ENCODE measurements at places on chromosomes 6 and 20. TPM values are rescaled to one million over a fixed set of nuclear protein-coding genes. Genes with fewer than 3 reads are reported as not detected.

DNA sequence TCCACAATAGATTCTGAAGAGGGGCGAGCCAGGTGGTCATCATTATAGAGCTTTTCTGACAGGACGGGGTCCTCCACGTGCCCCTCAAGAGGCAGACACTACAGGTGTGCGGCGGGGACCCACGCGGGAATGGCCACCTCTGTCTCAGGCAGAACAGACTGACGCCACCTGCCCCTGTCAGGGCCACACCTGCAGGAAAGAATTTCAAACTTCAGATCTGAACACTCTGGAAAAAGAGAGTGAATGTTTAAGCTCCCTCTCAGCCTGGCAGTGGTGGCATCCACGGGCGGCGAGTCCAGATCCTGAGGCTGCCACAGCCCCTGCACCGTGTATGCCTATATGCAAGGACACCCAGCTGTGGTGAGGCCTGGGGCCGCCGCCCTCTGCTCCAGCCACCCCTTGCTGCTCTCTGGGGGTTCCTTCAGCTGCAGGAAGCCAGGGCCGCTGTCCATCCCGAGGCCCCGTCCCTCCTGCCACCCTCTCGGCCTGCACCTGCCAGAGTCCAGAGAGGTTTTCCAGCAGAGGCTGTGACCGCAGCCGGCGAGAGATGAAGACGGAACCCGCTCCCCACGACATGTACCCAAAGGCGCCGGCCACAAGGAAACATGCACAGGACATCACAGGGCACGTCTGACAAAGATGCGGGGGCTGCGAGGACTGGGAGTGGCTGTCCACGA is 234.9 kb downstream of the ERMARD start:
- DNase-seq, result no peak

DNA sequence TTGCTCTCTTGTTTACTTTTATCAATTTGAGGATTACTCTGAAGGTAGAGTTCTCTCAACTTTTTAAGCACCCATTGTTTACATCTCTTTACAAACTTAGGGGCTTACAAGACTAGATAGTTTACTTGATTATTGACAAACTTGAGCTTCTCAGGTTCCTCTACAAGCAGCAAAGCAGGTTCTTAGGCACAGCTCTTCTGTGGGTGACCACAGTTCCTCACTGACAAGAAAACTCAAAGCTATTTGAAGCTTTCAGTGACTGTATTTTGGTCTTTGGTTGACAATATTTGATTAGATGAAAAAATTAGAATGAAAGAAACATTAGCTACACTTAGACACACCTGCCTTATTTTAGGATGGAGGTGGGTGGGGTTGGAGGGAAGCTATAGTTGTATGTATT is 327.3 kb upstream of the RUNX2 start:
- no peak for DNase-seq

GRCh38 chr20:35917077-35917476 is 37.2 kb downstream of the SCAND1 start:
- DNase-seq, result no peak

GRCh38 chr6:5439749-5440148 is 178.4 kb downstream of the FARS2 start:
- DNase-seq, result peak; percentile 9

- peak; percentile 52 for DNase-seq
Measured at GRCh38 chr6:160293844-160294243, 35.2 kb upstream of the SLC22A2 start.

DNA sequence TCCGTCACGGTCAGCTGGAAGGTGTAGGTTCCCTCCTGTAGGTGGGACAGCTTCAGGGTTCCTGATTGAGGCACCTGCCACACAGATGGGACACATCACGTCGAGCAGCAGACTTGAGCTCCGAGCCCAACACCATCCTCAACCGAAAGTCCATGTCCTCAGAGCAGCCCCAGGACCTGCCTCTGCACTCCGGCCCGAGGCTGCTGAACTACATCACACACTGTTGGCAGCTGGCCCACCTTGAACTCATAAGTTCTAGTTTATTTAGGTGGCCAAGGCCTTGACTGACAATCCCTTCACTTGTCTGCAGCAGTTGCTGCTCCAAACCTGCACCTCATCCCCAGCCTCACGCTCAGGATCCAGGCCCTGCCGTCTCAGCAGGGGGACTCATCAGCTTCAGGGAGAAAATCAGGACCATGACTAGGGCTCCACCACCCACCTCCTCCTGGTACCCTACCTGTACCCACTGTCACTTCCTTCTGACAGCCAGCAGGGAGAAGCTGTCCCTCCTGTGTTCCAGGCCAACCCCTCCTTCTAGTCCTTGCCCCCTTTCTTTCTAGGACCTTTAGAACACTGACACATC is 21.0 kb downstream of the LRP11 start:
- DNase-seq, result no peak

- DNase-seq, result peak; percentile 72
Measured at GRCh38 chr6:32047855-32048766, 9.9 kb downstream of the CYP21A2 start.

GRCh38 chr6:162200041-162200440 is 527.5 kb downstream of the PRKN start:
- no peak for DNase-seq

- DNase-seq, result peak; percentile 70
Measured at GRCh38 chr20:49568278-49569151, 578 bp upstream of the PTGIS start.

GRCh38 chr6:168050225-168050880 is 28.7 kb downstream of the FRMD1 start:
- no peak for DNase-seq

DNA sequence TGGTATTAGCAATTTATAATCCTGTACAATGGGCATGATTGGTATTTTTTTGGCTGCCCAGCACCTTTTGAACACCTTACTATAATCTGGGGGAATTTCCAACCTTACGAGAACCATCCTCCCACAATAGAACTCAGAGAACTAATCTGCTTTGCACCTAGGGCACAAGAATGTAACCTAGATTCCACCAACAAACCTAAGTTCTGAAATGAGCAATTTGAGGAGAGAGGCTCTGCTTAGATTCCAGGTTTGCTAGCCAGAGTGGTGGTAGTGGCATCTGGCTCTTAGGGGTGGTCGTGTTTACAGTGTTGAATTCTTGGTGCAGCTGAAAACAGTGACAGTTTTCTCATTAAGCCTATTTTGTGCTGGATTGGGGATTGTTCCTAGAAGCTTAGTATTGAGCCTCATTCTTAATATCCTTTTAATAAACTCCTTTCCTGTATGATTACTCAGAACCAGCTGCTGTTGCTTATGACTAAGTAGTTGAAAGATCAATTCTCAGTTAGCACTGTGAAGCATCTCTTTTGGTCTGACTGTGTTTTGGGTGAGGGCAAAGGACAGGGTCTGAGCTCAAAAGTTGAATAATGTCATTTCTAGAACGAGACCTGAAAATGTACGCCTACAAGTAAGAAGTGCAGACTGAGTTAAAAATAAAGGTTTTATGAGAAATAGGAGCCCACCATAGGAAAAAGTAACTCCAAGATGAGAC is 385.6 kb downstream of the CDKAL1 start:
- no peak for DNase-seq

DNA sequence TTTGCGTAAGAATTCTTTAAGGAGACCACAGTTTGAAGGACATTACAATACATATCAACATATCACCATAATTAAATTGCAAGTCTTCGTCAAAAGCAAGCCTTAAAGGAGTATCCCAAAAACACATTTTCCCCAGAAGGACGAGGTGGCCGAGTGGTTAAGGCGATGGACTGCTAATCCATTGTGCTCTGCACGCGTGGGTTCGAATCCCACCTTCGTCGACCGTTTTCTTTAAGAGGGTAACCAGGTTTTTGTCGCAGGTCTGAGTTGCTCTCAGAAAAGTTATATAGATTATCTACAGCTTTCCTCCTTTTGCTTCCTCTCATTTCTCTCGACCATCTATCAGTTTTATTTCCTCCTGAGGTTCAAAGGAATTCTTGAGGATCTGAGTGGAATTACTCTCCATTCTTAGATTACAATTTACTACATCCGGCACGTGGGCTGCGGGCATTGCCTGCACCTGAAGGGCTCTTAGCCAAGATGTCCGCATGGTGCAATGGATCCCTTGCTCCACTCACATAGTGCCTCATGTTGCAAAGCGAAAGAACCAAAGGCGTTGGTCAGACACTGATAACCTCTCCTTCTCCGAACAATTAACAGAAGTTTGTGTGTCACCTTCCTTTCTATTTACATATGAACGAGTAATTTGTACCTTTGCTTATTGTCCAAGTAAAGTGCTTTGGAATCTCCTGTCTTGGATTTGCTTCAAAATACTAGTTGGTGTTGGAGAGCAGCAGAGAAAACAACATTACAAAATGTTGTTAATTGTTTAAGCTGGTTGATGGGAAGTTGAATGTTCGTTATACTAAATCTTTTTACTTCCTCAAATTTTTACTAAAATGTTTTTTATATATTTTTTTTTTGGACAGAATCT is 14.0 kb downstream of the POM121L2 start:
- peak; percentile 20 for DNase-seq

DNA sequence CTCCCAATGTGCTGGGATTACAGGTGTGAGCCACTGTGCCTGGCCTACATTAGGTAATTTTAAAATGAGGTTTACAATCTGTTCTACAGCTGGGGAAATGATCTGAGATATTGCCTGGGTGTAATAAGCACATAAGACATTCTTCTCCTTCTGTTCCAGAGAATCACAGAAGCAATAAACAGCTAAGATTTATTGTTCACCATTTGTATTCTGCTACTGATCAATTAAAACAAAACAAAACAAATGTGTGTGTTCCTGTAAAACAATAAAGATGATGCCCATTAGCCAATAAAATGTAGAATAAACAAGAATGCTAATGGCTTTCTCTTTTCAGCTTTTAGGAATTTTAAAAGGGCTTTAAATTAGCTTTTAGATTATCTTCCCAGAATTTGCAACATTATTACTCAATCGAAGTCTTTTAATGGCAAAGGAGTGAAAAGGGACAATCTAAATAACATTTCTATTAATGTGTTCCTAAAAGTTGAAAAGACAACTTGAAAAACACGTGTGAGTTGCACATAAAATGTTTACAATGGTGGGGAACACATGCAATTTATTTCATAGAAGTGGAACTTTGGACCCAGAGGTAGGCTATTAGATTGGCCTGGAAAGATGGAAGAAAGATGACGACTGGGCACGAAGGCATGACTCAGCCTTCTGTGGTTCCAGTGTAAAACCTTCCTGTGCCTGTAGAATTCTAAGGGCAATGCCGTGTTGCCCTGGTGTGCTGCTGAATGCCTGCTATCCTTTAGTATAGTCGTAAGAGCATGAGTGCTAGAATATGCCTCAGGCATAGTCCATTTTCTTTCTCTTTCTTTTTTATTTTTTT is 29.0 kb upstream of the DEK start:
- no peak for DNase-seq

CCDC170 gene
- total RNA-seq, result 4.1 TPM

NKAPL gene
- total RNA-seq, result 0.62 TPM

SLC22A23 gene
- 13.7 TPM for total RNA-seq

Measured in tongue (tissue), 3 donors.